Dermis microvascular lymphatic vessel endothelial cell (primary cell): ENCODE measurements at places on chromosomes 1 and 21.
A peak's percentile ranks its signal among the peaks of the same experiment; 100 is the strongest.

GRCh38 chr1:191709215-191709614 lies 449.0 kb upstream of the RGS18 start:
- DNase-seq, result no peak

DNA sequence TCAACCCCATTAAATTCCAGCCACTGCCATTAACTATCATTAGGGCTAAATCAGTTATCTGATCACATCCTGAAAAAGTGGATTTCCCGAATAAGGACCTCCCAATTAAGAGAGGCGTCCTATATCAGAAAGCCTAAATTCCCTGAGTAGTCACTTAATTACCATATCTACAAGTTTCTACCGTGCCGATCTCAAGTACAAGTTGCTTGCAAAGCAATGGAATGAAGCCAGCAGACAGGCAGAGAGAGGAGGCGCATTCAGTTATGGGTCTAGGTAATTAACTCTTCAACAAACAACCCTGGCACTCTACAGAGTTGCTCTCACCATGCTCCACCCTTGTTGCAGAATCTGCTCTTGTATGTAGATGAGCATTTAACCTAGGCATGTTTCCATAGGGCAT lies 494.6 kb upstream of the RUNX1 start:
- no peak for DNase-seq

GRCh38 chr21:25292396-25292795 lies 314.9 kb downstream of the MRPL39 start:
- DNase-seq, result no peak

DNA sequence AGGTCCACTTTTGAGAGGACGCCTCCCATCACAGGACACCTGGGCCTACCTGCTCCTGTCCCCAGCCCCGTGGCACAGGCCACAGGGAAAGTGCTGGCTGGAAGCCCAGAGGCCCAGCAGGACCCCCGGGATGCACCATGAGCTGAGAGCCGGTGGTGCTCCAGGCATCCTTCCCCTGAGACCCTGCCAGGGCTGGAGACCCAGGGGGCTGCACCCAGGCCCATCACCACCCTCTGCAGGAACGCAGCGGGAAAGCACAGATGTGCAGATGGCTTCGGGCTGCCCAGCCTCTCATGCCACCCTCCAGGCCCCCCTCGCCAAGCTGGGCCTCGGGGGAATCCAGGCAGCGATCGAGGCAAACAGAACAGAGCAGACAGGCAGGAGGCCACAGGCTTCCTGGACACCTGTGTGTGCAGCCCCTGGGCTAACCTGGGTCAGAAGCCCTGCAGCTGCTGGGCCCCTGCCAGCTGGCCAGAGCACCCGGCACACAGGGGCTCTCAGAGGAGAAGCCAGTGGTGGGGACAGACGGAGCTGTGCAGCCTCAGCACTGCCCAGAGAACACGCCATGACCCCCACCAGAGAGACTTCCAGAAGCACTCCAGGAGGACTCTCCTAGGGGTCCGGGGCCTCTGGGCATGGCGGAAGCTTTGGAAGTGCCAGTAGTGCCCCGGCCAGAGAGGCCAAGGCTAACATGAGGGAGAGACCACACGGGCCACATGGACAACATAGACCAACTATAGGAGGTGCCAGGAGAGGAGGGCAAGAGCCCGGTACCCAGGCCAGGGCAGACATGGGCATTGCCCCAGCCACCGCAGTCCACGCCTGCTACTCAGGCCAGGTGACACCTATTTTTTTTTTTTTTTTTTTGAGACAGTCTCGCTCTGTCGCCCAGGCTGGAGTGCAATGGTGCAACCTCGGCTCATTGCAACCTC lies 71.4 kb downstream of the ARHGEF16 start:
- no peak for DNase-seq

- DNase-seq, result no peak
Measured at GRCh38 chr1:168556647-168557046, 12.8 kb upstream of the XCL2 start.

DNA sequence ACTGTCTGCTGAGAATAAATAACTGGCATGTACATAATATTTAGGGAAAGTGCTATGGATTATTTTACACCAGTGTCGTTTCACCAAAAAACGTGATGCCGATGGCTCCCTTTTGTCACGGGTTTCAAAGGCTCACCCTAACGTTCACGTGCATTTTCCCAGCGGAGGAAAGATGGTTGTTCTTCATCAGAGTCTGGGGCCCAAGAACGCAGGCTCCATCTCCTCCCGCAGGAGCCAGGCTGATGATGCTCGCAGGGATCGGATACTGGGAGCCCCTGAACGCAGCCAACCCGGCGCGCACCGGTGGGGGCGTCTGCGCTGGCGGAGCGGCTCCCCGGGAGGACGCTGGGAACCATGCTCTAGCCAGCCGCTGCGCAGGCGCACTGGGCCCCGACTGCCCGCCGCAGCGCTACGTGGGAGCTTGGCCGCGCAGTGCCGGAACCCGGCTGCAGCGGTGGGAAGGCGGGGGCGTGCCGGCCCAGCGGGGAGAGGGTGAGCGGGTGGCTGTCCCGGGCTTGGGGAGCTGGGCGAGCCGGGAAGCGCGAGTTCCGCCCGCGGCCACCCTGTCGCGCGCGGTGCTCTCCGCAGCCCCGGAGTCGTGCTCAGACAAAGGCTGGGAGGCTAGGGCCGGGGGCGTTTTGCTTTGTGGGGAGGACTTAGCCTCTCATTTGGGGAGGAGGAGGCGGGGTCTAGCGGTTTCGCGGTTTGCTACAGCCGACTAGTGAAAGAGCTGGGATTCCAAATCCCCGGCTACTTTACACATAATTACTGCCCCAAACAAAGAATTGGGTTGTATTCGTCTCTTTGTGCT lies at the start of gene ZFP69B:
TSS of gene ZFP69B (plus strand) at position 793 of the 811 bp plus-strand sequence. CDS start 486 bp downstream, outside the sequence.
- DNase-seq, result peak; percentile 95

DNA sequence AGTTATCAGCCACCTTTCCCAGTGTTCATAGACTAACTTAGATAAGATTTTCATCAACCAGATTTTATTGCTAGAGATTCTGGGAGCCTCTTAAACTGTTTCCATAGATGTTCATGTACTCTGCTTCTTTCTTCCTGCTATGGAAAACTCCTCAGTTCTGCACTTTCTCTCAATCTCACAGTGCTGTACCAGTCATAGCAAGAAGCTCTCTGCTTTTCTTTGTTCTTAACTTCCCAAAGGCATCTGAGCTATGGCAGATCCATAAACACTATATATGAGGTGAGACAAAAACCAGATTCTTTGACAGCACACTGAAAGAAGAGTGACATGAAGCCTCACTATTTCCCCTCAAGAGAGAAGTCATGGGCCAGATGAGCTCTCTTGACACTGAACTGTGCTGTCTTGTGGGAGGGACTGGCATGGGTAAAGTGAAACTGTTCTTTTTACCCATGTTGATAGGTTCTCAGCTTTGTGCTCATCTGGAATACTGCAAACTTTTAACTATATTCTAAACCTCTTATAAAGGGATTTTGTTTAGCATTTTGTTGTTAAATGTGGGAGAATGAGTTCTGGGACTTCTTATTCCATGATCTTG lies 64.2 kb upstream of the LYPLAL1 start:
- DNase-seq, result no peak

DNA sequence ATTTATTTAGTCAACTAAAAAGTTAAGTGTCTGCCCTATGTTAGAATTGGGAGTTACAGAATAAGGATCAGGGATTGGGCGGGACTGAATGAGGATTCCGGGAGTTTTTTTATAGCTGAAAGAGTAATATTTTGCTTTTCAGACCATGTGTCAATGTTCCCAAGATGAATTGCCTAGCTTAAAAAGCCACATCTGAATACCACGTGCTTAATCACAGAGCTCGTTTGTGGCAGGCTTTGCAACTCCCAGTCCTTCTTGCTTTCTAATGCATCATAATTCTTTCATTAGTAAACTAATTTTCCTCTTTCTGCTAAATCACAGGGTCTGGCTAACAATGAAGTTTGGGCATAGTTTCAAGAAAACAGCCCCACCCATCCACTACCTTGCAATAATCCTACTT lies 4.2 kb upstream of the BCL10 start:
- no peak for DNase-seq

- DNase-seq, result peak; percentile 75
Measured at GRCh38 chr1:61202854-61203598, 120.7 kb downstream of the NFIA start.

GRCh38 chr1:209583408-209583807 lies at the start of gene CAMK1G:
Gene CAMK1G (plus strand): TSS chr1:209583714. CDS start chr1:209594984, 11,270 bp downstream.
- DNase-seq, result no peak

DNA sequence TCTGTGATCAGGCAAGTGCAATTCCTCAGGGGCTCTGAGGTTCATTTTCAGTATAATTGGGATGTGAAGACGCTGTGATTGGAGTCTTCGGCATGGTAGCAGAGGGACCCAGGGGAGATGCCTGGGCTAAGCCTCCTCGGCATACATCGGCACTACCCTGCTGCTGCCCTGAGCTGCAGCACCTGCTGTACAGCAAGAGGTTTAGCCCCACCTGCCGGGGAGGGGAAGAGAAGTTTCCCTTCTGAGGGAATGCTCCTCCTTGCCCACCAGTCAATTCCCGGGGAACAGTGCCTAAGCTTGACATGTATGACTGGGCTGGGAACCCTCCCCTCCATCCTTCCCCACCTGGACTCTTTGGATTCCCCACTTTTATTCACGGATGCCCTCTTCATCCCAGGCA lies 24.9 kb downstream of the CNIH3 start:
- DNase-seq, result peak; percentile 27
